Neuronal stem cell (in vitro differentiated cells): ENCODE measurements at places on chromosomes 6 and 20.
A peak's percentile ranks its signal among the peaks of the same experiment; 100 is the strongest.

GRCh38 chr20:17783671-17784070, 83.9 kb downstream of the BANF2 start:
- DNase-seq = no peak

DNA sequence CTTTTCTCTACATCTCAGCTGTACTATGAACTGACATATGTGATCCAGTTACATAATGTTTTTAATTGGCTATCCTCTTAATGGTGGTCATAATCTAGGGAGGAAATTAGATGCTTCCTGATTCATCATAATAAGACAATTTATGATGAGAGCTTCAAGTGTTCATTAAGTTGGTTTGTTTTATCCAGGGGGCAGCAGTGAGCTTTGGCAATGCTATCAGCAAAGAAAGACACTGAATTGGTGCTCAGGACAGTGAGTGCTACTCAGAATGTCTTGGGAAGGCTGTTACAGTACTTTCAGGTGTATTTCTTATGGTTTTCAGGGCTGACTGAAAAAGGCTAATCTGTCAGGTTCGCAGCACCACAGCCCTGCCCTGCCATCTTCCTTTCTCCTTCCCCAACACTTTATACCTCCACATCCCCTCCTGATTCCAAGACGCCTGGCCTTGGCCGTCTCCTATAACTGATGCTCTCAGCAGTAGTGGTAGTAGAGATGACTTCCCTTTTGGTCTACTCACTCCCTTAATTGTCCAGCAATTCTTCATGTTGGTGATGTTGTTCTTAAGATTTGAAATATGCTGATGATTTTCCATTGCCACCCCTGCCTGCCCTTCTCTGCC, 67.0 kb upstream of the TNFAIP3 start:
- DNase-seq = no peak

DNA sequence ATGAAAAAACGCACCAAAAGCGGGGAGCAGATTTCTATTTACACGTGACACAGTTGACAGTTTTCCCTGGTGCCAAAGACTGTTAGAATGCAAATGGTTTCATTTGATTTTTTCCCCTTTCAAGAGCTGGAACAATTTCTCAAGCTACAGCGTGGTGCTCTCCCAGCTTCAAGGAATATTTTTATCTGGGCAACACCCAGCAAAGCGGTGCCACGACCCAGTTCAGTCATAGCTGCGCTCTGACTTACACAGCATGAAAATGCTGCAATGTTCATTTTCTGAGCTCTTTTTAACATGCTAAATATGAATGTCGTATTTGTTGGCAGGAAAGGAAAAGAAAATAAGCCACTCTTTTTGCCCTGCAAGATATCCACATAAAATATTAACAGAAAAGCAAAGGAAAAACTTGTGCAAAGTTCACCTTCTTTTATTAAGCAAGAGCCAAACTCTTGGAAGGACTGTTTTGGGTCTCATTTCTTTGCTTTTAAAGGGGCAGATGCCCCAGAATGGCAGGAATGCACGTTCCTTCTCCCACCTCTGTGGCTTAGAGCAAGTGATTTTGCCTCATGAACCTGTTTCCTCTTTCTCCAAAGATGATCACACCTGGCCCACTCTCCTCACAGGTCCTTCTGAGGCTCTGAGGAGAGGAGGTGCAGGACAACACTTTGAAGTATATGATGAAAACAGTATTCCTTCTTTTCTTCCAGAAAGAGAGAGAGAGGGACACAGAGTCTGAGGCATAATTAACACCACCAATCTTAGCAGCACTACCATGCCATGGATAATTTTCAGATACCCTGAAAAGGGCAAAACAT, 47.0 kb downstream of the TTI1 start:
- no peak for DNase-seq

GRCh38 chr6:52360601-52361413, 1.1 kb upstream of the PAQR8 start:
- DNase-seq = no peak

DNA sequence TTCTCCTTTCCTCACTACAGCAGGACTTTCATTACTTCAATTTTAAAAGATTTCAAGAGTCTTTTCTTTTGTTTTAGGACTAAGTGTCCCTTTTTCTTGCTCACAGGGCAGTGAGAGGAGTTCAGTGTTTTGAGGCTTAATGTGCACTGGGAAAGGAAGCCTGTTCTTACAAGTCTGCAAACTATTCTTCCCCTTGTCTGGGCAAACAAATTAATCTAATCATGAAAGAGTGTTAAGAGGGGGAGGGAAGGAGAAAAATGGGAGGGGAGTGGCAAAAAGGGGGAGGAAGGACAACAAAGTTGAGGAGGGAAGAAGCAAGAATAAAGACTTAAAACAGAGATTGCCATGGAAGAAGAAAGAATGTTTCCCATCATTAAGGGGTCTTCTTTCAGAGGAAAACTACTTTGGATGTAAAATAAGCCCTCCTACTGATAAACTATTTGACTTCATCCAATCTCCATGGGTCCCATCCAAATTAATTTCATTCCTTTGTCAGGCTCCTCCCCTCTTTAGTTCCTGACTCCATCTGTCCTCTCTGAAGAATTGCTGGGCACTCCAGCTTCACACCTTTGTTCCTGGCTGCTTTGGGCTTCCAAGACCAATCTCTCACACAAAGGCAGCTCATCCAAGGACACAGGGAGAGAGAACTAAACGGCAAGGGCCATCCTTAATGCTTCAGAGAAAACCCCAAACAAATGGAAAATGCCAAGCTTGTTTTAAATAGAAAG, 244.5 kb downstream of the TPBG start:
- DNase-seq = peak; percentile 52

DNA sequence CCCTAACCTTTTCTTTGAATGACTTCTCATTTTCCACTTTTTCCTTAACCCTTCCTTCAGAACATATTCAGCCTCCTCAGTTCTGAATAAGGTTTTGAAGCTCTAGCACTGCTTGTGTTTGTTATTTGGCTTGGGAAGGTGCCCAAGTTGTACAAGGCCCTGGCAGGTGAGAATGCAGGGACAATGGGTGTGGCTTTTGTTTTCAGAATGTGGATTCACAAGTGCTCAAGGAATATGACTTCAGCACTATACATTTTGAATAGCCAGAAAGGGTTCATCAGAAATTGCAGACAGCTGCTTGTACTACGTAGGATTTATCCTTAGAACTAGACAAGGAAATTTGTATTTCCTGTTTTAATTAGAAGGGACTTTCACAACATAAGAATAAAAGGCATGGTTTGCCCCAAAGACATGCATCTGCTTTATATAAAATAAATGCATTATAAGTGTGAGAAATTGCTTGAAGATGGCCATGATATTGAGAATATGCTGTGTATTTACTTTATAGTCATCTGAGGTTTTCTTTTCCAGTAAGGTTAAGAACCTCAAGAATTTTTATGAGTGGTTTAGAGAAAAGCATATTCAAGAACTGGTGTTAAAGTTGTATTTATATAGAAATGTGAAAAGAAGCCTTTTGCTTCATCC, 29.3 kb upstream of the PRDM1 start:
- DNase-seq = no peak
